ENCODE measurements at places on chromosomes 4 and X.

- DNase-seq: no peak
Measured at GRCh38 chr4:2931512-2932301, 31.5 kb downstream of the NOP14 start.

DNA sequence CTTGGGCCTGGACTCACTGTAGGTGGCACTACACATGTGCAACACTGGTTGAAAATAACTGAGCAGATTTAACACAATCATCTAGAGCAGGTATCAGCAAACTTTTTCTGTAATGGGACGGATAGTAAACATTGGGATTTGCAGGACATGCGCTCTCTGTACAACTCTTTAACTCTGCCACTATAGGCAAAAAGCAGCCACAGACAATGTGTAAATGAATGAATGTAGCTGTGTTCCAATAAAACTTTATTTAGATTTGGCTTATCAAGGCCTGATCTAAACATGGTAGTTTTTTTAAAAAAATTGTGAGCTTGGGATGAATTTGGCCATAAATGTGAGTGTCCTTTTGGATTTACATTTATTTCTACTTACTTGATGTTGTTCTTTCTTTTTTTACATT is 407.3 kb downstream of the FAT4 start:
- no peak for DNase-seq

GRCh38 chrX:22674932-22675331 is 324.8 kb upstream of the DDX53 start:
- DNase-seq: no peak

DNA sequence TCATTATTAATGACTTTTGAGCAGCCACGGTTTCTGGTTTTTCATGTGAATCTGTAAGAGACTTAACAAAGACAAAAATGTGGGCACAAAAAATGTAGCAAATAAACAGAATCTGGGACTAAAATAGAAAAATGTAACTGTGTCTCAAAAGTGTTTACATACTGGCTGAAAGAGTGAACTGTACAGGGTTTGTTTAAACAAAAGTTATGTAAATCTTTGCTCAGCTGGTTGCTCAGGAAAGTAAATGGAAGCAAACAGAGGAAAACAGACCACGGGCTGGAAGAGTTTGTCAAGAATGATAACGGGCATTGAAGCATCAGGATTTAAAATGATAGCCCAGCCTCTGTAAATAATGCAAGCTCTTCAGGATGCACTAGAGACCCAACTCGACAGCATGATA is 921.8 kb upstream of the FTHL17 start:
- DNase-seq: no peak

- DNase-seq: no peak
Measured at GRCh38 chr4:110869862-110870572, 247.1 kb upstream of the PITX2 start.

Measured in AG08396 (cell line).